ENCODE measurements at places on chromosomes 1 and 21.

- no peak for DNase-seq
These were observed 51.1 kb upstream of the KLHDC7A start for GRCh38 chr1:18429654-18430053.

DNA sequence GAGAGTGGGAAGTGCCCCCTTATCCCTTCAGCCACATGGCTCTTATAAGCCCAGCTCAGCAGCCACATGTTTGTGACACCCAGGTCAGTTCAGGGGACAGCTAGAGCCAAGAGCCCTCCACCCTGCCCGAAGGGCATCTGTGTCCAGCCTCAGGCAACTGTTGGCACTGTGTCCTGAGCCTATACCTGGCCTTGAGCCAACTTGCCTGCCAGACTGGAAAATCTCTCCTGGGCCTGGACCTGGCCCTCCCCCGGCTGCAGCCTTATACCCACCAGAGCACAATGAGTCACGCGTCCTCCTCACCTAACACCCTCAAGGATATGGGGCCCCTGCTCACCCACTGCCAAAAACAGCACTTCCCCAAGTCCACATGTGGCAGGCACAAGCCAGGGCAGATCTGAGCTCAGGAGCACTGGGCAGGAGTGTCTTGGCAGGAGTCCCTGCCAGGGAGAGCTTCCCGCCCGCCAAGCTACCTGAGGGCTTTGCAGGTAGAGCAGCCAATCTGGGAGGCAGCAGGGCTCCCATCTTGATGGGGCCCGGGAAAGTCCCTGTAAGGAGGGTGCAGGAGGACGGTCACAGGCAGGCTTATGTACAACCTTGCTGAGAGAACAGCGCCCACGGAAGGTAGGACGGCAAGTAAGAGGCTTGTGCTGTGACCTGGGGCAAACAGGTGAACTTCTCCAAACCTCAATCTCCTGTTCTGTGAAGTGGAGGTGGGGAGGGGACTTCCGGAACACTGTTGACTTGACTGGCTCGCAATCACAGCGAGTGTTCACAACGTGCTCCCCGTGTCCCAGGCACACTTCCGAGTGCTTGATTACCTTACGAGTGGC, 19.8 kb upstream of the HSPG2 start:
- DNase-seq, result peak; percentile 7

DNA sequence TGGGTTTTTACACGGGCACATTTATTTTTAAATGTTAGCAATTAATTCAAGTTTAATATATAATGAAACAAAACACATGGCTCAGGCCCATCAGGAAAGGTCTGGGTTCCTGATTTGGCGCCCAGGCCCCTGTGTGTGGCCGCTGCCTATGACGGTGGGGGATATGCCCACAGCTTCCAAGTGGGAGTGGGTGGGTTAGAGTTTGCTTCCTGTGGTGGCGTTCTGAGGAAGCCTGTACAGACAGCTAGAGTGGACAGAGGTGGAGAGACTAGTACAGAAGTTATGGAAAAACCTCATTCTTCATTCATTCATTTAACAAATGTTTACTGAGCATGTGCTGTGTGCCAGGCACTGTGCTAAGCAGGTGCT, 22.4 kb upstream of the EPS8L3 start:
- DNase-seq, result no peak

- no peak for DNase-seq
These were observed 76.4 kb downstream of the UBE4B start for GRCh38 chr1:10108948-10109708.

- DNase-seq, result no peak
These were observed 121.6 kb upstream of the IRF2BP2 start for GRCh38 chr1:234731569-234732085.

GRCh38 chr1:77095236-77095635, 124.0 kb downstream of the PIGK start:
- no peak for DNase-seq
